ENCODE measurements at places on chromosomes 12 and 14. TPM values are rescaled to one million over a fixed set of nuclear protein-coding genes. Genes with fewer than 3 reads are reported as not detected.

C14orf119 gene
- polyA plus RNA-seq: 76.1 TPM

OTX2 gene
- polyA plus RNA-seq: not detected

GUCY2C gene
- 1.1 TPM for polyA plus RNA-seq

DDX23 gene
- 122 TPM for polyA plus RNA-seq

TAS2R19 gene
- 1.9 TPM for polyA plus RNA-seq

TAOK3 gene
- 33.6 TPM for polyA plus RNA-seq

DPPA3 gene
- 0.17 TPM for polyA plus RNA-seq

TEX22 gene
- 1.4 TPM for polyA plus RNA-seq

SYNDIG1L gene
- polyA plus RNA-seq: 0.50 TPM

ADAM21 gene
- 0.93 TPM for polyA plus RNA-seq

ANO2 gene
- 4.9 TPM for polyA plus RNA-seq

GRCh38 chr14:74547331-74547927 lies 53.9 kb downstream of the ISCA2 start:
- no peak for DNase-seq

DNA sequence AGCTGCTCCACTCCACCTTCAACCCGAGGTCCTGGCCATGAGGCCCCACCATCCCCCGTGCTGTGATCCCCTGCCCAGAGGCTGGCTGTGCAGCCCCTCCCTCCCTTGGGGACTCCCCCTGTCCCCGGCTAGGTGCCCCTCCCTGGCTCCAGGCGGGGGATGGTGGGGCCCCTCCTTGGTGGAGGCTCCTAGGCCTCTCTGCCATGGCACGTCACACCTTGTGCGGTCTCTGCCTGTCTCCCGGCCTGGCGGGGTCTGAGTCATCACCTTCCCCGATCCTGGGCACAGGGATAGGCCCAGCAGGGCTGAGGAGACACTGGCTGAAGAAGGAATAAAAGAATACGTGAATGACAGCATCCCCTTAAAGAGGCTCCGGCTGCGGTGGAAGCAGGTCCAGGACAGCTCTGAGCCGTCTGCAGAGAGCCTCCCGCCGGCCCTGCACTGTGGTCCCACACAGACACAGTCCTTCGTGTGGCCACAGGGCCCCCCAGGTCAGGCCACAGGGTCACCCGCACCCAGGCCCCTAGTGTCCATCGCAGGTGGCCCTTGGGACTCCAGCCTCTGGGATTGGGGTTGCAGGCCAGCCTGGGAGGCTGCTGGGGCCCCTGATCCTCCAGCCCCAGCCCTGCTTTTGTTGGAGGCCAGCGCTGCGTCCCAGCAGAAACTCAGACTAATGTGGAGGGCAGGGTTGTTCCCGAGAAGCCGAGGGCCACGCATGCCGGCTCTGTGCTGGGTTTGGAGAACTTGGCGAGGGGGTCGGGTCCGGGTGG lies 43.6 kb downstream of the KIF26A start:
- no peak for DNase-seq

- no peak for DNase-seq
Observed at GRCh38 chr14:85574853-85575616, 45.1 kb downstream of the FLRT2 start.

GRCh38 chr12:51458635-51459034 lies 34.0 kb downstream of the SLC4A8 start:
- no peak for DNase-seq

DNA sequence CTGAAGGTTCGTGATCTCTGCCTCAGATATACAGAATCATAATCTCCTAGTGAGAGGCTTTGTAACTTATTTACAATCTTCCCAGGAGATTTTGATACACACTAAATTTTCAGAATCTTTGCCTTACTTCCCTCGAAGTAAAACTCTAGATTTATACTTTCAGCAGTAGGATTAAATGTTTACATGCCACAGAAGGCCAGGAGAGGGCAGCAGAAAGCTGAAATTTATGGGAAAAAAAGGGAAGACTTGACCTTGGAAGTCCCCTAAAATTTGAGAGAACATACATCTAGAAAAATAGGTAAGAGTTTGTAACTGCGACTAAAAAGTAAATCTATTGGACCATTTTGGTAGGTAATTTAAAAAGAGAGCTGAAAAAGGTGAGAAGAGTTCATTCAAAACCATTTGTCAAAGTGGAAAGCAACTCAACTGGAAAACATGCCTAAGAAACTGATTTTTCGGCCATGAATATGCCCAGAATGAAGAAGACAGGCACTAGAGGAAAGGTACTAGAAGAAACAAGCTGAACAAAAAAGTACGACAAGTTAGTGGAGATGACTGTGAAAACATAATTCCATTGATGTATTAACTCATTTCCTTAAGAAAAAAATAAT lies 242.0 kb upstream of the MDGA2 start:
- DNase-seq: peak; percentile 59

- no peak for DNase-seq
Observed at GRCh38 chr12:14958361-14959125, 2.9 kb downstream of the ARHGDIB start.

- DNase-seq: no peak
Observed at GRCh38 chr12:13386323-13387039, 190.0 kb downstream of the EMP1 start.

- no peak for DNase-seq
Observed at GRCh38 chr12:39431797-39432196, 11.1 kb downstream of the KIF21A start.

GRCh38 chr12:12366701-12367481 lies 10.0 kb downstream of the BORCS5 start:
- DNase-seq: no peak

- no peak for DNase-seq
Observed at GRCh38 chr14:24889843-24890242, 160.1 kb downstream of the STXBP6 start.

DNA sequence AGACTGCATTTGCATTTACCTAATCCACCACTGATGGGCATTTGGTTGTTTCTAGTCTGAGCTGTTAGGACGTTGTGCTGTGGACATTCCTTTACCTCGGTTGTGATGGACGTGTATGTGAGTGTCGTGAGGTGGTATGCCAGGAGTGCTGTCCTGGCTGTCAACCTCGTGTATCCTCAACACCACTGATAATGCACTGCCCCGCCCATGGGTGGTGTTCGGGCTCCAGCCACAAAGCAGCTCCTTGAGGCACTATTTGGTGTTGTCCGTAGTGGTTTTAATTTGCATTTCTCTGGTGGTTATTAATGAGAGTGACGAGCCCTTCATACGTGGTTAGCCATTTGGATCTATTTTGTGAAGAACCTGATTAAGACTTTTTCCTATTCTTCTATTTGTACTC lies 87.6 kb downstream of the PPP2R5C start:
- no peak for DNase-seq

DNA sequence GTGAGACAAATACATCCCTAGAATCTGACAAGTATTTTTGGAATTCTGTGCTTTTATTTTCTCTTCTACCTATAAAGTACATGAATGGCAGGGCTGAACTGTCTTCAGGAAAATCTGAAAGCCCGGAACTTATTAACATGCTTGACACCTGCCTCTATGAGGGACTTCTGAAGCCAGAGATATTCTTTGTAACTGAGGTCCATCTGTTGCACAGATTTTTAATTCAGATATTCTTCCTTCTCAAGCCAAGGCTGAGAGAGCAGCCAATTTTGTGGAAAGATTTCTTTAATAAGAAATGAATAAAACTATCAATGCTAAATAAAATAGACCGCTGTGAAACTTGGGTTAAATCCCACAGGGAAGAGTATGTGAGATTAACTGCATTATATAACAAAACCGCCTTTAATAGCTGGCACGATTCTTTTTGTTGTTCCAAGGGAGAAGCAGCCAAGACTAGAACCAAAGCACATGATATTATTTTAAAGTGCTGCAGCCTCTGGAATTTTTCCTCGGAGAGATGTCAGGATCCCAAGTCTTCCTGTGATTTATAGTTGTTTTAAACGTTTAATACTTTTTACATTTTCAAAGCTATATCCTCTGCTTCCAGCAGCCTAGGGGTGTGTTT lies 148.9 kb downstream of the CRADD start:
- DNase-seq: no peak

- no peak for DNase-seq
Observed at GRCh38 chr12:71686658-71687025, 760 bp downstream of the TMEM19 start.

- no peak for DNase-seq
Observed at GRCh38 chr12:120252071-120252906, 13.2 kb downstream of the PXN start.

All from left kidney (tissue), 8 donors.